ENCODE measurements at places on chromosomes 4 and X. TPM values are rescaled to one million over a fixed set of nuclear protein-coding genes. Genes with fewer than 3 reads are reported as not detected.

The CT45A5 gene
- not detected for polyA plus RNA-seq

The TCEAL6 gene
- polyA plus RNA-seq: 0.54 TPM

The ATP6AP1 gene
- 151 TPM for polyA plus RNA-seq

The MAGEC1 gene
- polyA plus RNA-seq: not detected

The AMBN gene
- polyA plus RNA-seq: 1.7 TPM

The GPR50 gene
- not detected for polyA plus RNA-seq

The OPRPN gene
- polyA plus RNA-seq: not detected

The PLXNB3 gene
- 1.7 TPM for polyA plus RNA-seq

The PRDM8 gene
- 1.3 TPM for polyA plus RNA-seq

DNA sequence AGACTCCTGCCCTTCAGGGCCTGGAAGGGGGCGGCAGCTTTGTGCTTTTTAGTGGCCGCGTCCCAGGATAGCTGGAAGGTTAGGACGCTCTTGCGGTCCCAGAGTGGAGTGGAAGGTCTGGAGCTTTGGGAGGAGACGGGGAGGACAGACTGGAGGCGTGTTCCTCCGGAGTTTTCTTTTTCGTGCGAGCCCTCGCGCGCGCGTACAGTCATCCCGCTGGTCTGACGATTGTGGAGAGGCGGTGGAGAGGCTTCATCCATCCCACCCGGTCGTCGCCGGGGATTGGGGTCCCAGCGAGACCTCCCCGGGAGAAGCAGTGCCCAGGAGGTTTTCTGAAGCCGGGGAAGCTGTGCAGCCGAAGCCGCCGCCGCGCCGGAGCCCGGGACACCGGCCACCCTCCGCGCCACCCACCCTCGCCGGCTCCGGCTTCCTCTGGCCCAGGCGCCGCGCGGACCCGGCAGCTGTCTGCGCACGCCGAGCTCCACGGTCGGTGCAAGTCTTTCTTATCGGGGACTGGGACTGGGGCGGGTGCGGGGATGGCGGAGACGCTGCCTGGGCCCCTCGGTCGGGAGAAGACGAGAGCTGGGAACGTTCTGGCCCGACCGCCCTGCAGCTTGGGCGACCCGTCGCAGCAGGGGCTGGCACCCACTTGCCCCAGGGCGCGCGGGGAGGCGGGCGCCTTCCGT lies at the start of gene EDNRA:
TSS of gene EDNRA (plus strand) at position 207 of the 686 bp plus-strand sequence. CDS start 4,585 bp downstream, outside the sequence.
- DNase-seq: no peak

GRCh38 chr4:16843831-16844508 lies 54.5 kb downstream of the LDB2 start:
- DNase-seq: no peak

- DNase-seq: no peak
Observed at GRCh38 chr4:37873386-37873785, 17.5 kb upstream of the TBC1D1 start.

DNA sequence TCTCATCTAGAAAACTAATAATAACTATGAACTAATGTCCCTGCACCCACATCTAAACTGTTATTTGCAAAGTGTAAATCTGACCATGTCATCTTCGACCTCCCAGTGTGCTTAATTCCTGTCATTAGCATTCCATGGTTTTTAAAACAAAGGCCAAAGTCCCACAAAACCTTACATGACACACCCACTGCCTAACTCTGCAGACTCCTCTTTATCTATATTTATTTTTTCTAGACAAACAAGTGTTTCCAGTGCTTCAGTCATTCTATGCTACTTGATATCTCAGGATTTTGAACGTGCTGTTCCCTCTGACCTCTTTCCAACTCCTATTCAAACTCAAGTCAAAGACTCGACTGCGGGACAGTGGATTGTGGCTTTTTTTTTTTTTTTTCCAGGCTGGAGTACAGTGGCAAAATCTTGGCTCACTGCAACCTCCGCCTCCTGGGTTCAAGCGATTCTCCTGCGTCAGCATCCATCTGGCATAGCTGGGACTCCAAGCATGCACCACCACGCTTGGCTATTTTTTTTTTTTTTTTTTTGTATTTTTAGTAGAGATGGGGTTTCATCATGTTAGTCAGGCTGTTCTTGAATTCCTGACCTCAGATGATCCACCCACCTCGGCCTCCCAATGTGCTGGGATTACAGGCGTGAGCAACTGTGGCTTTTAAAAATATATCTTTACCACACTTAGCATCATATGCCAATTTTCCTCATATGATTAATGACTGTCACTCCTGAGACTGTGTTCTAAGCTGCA lies 1511.0 kb downstream of the ARAP2 start:
- DNase-seq: no peak

DNA sequence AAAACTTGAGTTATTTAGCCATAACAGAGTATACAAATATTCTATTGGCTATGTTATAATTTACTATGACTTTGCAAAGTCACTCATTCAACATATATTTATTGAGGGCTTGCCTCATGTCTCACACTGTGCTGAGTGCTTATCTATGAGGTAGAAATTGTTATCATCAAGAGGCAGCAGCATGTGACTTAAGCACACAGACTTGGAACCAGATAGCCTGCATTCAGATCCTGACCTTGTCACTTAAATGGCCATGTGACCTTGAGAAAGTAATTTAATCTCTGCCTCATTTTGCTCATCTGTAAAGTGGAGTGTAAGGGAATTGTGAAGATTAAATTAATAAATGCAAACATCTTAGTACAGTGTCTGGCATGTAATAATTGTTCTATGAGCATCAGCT lies 10.1 kb upstream of the EXOSC9 start:
- DNase-seq: no peak

DNA sequence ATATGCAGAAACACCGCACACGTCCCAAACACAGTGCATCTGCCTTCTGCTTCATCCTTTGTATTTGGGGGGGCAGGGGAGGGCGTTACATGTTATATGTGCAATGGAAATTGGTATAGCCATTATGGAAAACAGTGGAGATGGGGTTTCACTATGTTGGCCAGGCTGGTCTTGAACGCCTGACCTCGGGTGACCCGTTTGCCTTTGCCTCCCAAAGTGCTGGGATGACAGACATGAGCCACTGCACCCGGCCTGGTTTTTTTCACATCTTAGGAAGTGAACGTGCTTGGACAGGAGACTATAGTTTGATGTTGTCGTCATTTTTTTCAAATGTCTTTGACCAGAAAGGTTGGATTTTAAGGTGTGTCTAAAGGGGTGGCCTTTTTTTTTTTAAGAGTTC lies 88.6 kb downstream of the DHRSX start:
- DNase-seq: no peak

- no peak for DNase-seq
Observed at GRCh38 chrX:45007598-45007997, 134.6 kb downstream of the KDM6A start.

GRCh38 chrX:71586929-71587328 lies 8.7 kb downstream of the GCNA start:
- no peak for DNase-seq

DNA sequence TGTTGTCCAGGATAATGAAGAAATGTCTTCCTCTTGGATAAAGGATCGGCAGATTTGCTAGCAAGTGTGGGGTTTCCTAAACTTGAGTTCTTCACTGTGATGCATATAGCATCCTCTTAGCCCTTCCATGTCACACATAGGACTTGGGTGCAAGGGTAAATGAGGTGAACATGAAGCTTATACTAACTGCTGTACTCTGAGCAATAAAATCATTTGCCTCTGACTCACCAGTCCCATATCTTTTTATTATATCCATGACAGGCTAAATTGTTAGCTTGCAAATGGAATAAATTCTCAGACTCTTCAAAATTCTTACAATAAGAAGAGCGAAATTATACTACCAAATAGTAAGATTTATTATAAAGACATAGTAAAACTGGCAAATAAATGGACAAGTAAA lies 14.7 kb upstream of the TBC1D1 start:
- no peak for DNase-seq

GRCh38 chrX:15988661-15989603 lies 134.3 kb upstream of the AP1S2 start:
- DNase-seq: no peak

Measured in right renal cortex interstitium (tissue), 3 donors.